Kidney epithelial cell (primary cell): ENCODE measurements at places on chromosomes 7 and 10. TPM values are rescaled to one million over a fixed set of nuclear protein-coding genes. Genes with fewer than 3 reads are reported as not detected.

EN2 gene
- total RNA-seq = 0.07 and 0.17 TPM in 2 replicates

OPN4 gene
- total RNA-seq = not detected in 2 replicates

TMEM184A gene
- total RNA-seq = 5.7 and 5.8 TPM in 2 replicates

ARHGEF35 gene
- 9.0 and 11.5 TPM in 2 replicates for total RNA-seq

DGKI gene
- total RNA-seq = 3.5 and 6.4 TPM in 2 replicates

ASB13 gene
- total RNA-seq = 17.3 and 22.4 TPM in 2 replicates

CALHM2 gene
- 0.07 and 0.25 TPM in 2 replicates for total RNA-seq

GPR15LG gene
- total RNA-seq = not detected in 2 replicates

CNPY1 gene
- not detected in 2 replicates for total RNA-seq
